ENCODE measurements at places on chromosomes 5 and 9.

DNA sequence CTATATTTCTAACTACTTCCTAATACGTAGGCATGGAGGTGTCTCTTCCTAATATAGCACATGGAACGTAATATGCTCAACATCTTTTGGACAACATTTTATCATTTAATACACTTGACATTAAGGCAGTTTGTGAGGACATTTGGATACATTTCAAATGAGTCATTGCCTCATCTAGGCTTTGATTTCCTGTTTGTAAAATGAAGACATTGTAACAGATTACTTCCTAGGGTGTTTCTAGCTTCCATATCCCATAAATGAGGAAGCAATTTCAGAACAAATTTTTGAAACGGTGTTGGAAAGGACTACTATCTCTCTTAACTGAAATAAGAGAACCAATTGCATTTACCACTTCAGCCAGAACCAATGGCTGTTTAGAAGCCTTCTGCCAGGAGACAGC, 38.7 kb downstream of the SLC28A3 start:
- no peak for DNase-seq

DNA sequence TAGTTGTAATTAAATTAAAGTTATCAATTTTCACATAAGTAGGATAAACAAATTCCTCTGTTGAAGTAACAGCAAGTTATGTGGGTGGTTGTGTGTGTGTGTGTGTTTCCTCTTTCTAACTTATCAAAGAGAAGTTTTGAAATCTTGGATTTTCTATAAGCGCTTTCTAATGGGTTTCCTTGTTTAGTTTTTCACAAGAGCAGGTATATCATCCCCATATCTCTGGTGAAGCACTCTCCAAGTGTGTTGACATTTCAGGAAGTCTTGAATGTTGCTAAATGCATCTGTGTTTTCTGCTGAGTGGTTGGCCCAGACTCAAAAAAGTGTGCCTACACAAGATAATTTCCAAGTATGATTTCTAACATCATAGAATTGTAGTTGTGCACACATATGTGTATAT, 43.3 kb downstream of the PRDM6 start:
- no peak for DNase-seq

DNA sequence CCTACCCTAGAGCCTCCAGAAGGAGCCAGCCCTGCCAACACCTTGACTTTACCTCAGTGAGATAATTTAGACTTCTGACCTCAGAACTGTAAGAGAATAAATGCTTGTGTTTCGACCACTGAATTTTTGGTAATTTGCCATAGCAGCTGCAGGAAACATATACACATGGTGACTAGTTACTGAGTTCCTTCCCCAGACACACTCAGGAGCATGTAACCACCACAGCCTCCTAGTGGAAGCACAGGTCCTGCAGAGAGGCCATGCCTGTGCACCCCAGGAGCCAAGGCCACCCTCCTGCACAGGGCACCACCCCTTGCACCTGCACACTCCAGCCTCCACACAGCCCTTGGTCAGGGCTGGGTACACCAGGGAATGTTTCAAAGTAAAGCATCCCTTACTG, 7.6 kb upstream of the CAMSAP1 start:
- DNase-seq, result no peak

DNA sequence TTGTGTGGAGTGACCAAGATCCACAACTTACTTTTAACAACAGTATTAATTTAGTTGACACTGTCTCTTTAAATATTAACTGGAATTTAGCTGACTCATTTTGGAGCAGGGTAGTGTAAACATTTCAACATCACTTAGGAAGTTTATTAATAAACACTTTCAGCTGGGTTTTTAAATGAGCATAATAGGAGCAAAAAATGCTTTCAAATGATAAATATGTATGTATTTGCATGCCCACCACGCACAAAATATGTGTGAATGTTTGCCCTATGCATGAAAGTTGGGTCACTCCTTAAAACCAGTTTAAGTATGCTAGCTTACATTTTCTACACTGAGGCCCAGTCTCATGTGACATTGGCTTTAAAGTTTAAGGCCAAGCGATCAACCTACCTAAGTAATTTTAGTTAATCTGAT, 2.9 kb downstream of the ZFAND5 start:
- DNase-seq, result no peak

DNA sequence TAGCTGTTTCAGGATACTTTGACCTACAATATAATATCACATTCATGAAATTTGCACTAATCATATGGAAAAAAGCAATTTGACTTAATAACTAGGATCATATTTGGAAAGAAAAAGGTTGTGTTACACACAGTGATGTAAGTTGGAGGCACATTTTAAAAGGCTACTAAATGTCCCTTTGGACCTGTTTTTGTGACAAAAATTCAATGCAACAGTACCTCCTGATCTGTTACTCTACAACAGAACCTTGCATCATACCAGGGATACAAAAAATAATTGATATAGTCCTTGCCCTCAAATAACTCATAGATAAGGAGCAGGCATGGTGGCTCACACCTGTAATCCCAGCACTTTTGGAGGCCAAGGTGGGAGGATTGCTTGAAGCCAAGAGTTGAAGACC, 67.1 kb downstream of the BAAT start:
- no peak for DNase-seq

All from CD4-positive, alpha-beta T cell treated with Interleukin-6 at 100 ng/mL for 8 hours (primary cell).